ENCODE measurements at places on chromosomes 11 and 22. TPM values are rescaled to one million over a fixed set of nuclear protein-coding genes. Genes with fewer than 3 reads are reported as not detected.

TNRC6B gene
- total RNA-seq = 38.7 TPM

MFNG gene
- 10.7 TPM for total RNA-seq

C11orf86 gene
- 31.6 TPM for total RNA-seq

RFPL1 gene
- total RNA-seq = not detected

GLB1L2 gene
- 31.3 TPM for total RNA-seq

POU2AF2 gene
- total RNA-seq = 2.2 TPM

MRGPRX4 gene
- total RNA-seq = not detected

Data from colonic mucosa (tissue), 4 donors.